ENCODE measurements at places on chromosomes 1 and 21. TPM values are rescaled to one million over a fixed set of nuclear protein-coding genes. Genes with fewer than 3 reads are reported as not detected.
A peak's percentile ranks its signal among the peaks of the same experiment; 100 is the strongest.

- H3K27ac ChIP-seq: no peak overlapping the region
- H3K4me3 ChIP-seq: no peak overlapping the region
- no peaks in the 10 kb centered on the region for H3K36me3 ChIP-seq
- DNase-seq: no peak
- peaks cover 18% of the 10 kb centered on the region for H3K27me3 ChIP-seq
- peaks cover 5% of the 10 kb centered on the region for H3K4me1 ChIP-seq
Observed at GRCh38 chr1:168719306-168720111, 9.5 kb downstream of the DPT start.

GRCh38 chr1:157966031-157966537 is 27.4 kb upstream of the KIRREL1 start:
- DNase-seq: no peak
- no peaks in the 10 kb centered on the region for H3K4me1 ChIP-seq
- no peak overlapping the region for H3K4me3 ChIP-seq
- H3K27me3 ChIP-seq: no peaks in the 10 kb centered on the region
- no peak overlapping the region for H3K27ac ChIP-seq

- H3K27ac ChIP-seq: no peak overlapping the region
- DNase-seq: no peak
- H3K36me3 ChIP-seq: no peaks in the 10 kb centered on the region
- no peaks in the 10 kb centered on the region for H3K27me3 ChIP-seq
Observed at GRCh38 chr1:205071801-205072200, 12.5 kb downstream of the TMEM81 start.

Gene CNIH3
- total RNA-seq: 1.1 TPM

DNA sequence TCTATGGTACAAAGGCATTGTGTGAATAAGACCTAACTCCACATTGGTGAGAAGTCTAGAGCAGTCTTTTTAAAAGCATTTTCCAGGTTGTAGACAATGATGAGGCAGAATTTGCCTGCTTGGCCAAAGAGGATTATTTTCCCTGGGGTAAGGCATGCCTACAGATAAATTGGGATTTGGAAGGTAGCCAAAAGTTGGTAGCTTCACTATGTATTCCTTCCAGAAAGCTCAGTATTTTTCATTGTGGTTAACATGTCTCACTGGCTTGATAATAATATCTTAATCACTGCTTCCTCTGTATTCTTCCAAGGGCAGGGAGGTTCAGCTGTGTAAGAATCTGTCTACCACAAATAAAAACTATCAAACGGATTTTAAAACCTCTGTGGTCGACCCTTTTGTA is 590.8 kb upstream of the PRMT6 start:
- no peak overlapping the region for H3K4me3 ChIP-seq
- no peaks in the 10 kb centered on the region for H3K36me3 ChIP-seq
- H3K4me1 ChIP-seq: no peaks in the 10 kb centered on the region
- no peak overlapping the region for H3K27ac ChIP-seq
- DNase-seq: no peak
- no peaks in the 10 kb centered on the region for H3K27me3 ChIP-seq

Gene GJB3
- not detected for total RNA-seq

GRCh38 chr1:94725566-94725965 is 94.6 kb upstream of the SLC44A3 start:
- peaks cover 5% of the 10 kb centered on the region for H3K4me1 ChIP-seq
- H3K27ac ChIP-seq: no peak overlapping the region
- no peak for DNase-seq
- H3K4me3 ChIP-seq: no peak overlapping the region

DNA sequence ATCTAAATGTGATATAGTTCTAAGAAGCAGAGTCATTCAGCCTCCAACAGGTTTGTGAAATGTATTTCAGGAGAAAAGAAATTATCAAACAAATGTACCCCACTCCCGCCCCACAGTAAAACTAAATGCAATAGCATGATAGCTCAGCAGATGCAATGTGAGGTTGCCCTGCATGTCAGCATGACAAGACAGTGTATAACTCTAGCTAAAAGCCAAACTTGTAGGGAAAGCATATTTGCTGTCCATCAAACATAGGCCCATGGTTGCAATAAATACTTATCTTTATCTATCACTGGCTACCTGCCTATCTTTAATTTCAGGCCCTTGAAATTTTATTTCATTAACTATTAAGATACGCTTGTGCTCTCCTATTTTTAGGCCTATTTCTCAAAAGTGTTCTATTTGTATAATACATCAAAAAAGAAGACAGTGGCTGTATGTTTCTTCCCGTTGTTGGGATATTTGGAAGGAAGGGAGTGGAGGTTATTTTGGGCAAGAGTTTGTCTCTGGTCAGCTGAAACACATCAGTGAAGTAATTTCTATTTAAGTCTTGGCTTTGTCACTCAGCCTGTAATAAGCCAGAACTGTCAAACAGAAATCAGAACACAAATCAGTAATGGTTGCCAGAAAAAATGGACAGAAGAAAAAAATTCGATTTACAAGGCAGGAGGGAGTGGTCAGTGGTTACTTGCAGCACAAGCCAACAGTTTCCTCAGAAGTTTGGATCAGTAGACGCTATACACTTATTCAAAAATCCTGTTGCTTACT is 307.4 kb upstream of the ADGRL2 start:
- H3K4me1 ChIP-seq: no peaks in the 10 kb centered on the region
- DNase-seq: no peak
- H3K27ac ChIP-seq: no peak overlapping the region
- H3K27me3 ChIP-seq: no peaks in the 10 kb centered on the region
- H3K4me3 ChIP-seq: no peak overlapping the region
- H3K36me3 ChIP-seq: no peaks in the 10 kb centered on the region

DNA sequence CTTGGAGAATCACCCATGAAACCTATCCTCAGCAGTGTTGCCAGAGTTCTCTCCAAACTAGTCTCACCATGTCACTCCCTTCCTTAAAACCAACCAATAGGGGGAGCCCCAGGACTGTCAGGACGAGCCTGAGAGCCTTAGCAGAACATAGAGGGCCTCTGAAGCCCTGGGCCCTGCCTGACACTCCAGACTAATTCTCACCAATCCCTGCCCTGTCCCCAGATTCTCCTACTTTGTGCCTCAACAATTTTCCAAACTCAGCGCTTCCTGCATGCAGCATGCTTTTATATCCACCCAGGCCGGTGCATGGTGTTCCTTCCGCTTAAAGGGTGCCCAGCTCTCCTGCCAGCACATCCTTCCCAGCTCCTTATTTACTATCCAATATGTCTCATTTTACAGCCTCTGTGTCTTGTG is 42.7 kb downstream of the HSD3B1 start:
- no peak overlapping the region for H3K4me3 ChIP-seq
- H3K36me3 ChIP-seq: no peaks in the 10 kb centered on the region
- H3K4me1 ChIP-seq: no peaks in the 10 kb centered on the region
- peak; percentile 74 for DNase-seq
- no peak overlapping the region for H3K27ac ChIP-seq

- H3K27me3 ChIP-seq: no peaks in the 10 kb centered on the region
- no peak for DNase-seq
- no peak overlapping the region for H3K4me3 ChIP-seq
- H3K27ac ChIP-seq: no peak overlapping the region
- no peaks in the 10 kb centered on the region for H3K36me3 ChIP-seq
Observed at GRCh38 chr1:116921937-116922336, 12.2 kb downstream of the PTGFRN start.

GRCh38 chr1:210272666-210273065 is 40.1 kb downstream of the SERTAD4 start:
- no peak overlapping the region for H3K27ac ChIP-seq
- DNase-seq: no peak
- peaks cover 7% of the 10 kb centered on the region for H3K27me3 ChIP-seq
- no peak overlapping the region for H3K4me3 ChIP-seq
- no peaks in the 10 kb centered on the region for H3K4me1 ChIP-seq

DNA sequence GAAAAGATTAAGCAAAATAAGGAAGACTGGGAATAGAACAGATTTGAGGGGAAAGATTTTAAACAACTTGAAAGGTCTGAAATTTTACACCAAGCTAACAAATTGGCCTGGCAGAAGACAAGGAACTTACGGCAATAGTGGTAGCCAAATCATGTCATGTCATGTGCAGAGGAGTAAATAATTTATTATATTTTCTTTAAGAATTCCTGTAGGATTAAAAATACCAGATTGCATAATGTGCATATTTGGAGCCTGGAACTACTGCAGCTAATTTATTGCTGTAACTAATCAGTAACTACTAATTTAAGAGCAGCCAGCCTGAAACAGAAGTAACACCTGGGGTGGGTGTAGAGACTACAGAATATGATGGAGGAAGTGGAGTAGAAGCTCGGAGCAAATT is 334.3 kb downstream of the TGFB2 start:
- H3K36me3 ChIP-seq: no peaks in the 10 kb centered on the region
- no peaks in the 10 kb centered on the region for H3K4me1 ChIP-seq
- DNase-seq: no peak
- H3K27ac ChIP-seq: no peak overlapping the region
- no peaks in the 10 kb centered on the region for H3K27me3 ChIP-seq
- H3K4me3 ChIP-seq: no peak overlapping the region

- H3K4me3 ChIP-seq: no peak overlapping the region
- no peaks in the 10 kb centered on the region for H3K36me3 ChIP-seq
- H3K27ac ChIP-seq: no peak overlapping the region
Observed at GRCh38 chr21:45799765-45800338, 156.3 kb downstream of the PCBP3 start.

DNA sequence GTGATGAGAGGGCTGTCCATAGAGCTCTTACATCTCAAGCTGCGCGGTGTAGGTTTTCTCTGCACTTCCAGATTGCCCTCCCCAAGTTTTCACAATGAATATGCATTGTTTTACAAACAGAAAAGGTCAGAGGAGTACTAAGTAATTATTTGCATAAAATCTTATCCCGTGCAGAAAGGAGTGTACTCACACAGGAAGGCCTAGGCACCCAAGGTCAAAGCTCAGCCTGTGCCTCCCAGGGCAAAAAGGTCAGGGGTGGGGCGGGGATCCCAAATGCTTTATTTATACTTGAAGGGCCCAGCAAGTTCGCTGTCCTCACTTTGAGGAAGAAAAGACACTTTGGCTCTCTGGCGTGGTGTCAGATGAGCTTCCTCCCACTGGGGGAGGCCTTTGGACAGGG is 10.3 kb upstream of the KCNE1 start:
- peaks cover 7% of the 10 kb centered on the region for H3K36me3 ChIP-seq
- no peak overlapping the region for H3K4me3 ChIP-seq
- no peaks in the 10 kb centered on the region for H3K27me3 ChIP-seq
- DNase-seq: no peak

- no peaks in the 10 kb centered on the region for H3K36me3 ChIP-seq
- H3K4me3 ChIP-seq: no peak overlapping the region
- H3K27me3 ChIP-seq: no peaks in the 10 kb centered on the region
- no peak for DNase-seq
- H3K27ac ChIP-seq: no peak overlapping the region
Observed at GRCh38 chr21:21664871-21665270, 666.7 kb downstream of the NCAM2 start.

- no peak overlapping the region for H3K27ac ChIP-seq
- H3K4me1 ChIP-seq: peaks cover 13% of the 10 kb centered on the region
- DNase-seq: no peak
- no peak overlapping the region for H3K4me3 ChIP-seq
- H3K27me3 ChIP-seq: no peaks in the 10 kb centered on the region
- H3K36me3 ChIP-seq: no peaks in the 10 kb centered on the region
Observed at GRCh38 chr1:224785622-224786021, 143.9 kb upstream of the DNAH14 start.

DNA sequence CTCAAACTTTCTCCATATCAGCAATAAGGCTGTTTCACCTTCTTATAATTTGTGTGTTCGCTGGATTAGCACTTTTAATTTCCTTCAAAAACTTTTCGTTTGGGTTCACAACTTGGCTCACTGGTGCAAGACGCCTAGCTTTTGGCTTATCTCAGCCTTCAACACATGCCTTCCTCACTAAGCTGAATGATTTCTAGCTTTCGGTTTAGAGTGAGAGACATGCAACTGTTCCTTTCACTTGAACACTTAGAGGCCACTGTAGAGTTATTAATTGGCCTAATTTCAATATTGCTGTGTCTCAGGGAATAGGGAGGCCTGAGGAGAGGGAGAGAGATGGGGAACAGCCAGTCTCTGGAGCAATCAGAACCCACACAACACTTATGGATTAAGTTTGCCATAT is 41.2 kb upstream of the IFNLR1 start:
- DNase-seq: no peak
- H3K4me3 ChIP-seq: no peak overlapping the region
- H3K27ac ChIP-seq: no peak overlapping the region
- no peaks in the 10 kb centered on the region for H3K36me3 ChIP-seq
- H3K27me3 ChIP-seq: peaks cover 4% of the 10 kb centered on the region

Gene KCNQ4
- total RNA-seq: 1.5 TPM

Gene CD53
- total RNA-seq: 185 TPM

Gene TLCD4
- not detected for total RNA-seq

Gene PINK1
- total RNA-seq: 2.4 TPM

DNA sequence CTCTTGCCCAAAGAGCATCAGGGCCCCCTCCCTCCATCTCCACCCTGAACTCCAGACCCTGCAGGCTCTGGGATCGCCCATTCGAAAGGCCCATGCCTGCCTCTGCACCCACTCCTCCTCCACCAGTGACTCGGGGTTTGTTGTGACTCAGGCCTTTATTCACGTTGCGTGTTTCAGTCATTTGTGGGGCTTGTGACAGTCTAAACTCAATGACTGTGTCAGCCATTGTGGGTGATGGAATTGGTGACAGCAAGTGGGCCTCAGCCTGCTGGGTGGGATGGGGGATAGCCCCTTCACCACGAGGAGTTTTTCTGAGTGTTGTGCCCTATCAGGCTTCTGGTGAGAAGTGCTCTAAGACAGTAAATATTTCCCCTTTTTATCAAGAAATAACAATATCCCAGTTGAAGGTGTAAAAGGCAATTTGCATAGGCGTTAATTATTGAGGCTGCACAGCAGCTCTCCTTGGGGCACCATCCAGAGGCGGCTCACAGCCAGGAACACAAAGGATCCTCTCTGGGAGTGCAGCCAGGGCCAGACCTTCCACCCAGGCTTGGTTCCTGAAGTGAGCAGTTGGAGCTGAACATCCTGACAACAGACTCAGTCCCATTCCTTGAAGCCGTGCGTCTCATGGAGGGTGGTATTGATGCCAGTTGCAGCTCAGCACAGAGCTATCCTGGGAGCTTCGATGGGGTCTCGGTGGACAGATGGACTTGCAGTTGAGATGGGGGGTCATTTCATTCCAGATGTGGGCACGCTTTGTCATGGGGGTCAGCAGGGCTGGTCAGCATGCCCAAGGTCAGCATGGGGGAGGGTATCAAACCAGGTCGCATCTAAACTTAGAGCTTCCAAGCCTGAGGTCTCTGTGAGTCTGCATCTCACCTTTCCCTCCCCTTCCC is 135.6 kb upstream of the CACNA1E start:
- no peaks in the 10 kb centered on the region for H3K36me3 ChIP-seq
- no peak overlapping the region for H3K4me3 ChIP-seq
- DNase-seq: no peak
- H3K27me3 ChIP-seq: no peaks in the 10 kb centered on the region

GRCh38 chr1:226233293-226233692 is 9.8 kb downstream of the MIXL1 start:
- no peak overlapping the region for H3K27ac ChIP-seq
- H3K4me3 ChIP-seq: no peak overlapping the region
- H3K4me1 ChIP-seq: peaks cover 2% of the 10 kb centered on the region
- no peak for DNase-seq

Gene PEX11B
- total RNA-seq: 31.7 TPM

GRCh38 chr1:203506858-203507626 is 13.1 kb downstream of the OPTC start:
- DNase-seq: no peak
- peaks cover 18% of the 10 kb centered on the region for H3K27me3 ChIP-seq
- H3K4me3 ChIP-seq: no peak overlapping the region
- peak overlapping the region; percentile 52 for H3K27ac ChIP-seq
- H3K36me3 ChIP-seq: no peaks in the 10 kb centered on the region

Gene RBM11
- total RNA-seq: 1.4 TPM

Measured in activated CD4-positive, alpha-beta T cell treated with anti-CD3 and anti-CD28 coated beads, Interleukin-2, amount 10 ng/mL, durations not matched to agents 24 days and 14 days (primary cell).